Esophagus muscularis mucosa (tissue), 4 donors: ENCODE measurements at places on chromosomes 7 and 10. TPM values are rescaled to one million over a fixed set of nuclear protein-coding genes. Genes with fewer than 3 reads are reported as not detected.

FKBP9 gene
- total RNA-seq = 121 TPM

GARIN1A gene
- 1.6 TPM for total RNA-seq

PRR15 gene
- total RNA-seq = 0.65 TPM

RHOBTB1 gene
- 19.5 TPM for total RNA-seq

MMRN2 gene
- total RNA-seq = 85.9 TPM

FAM25C gene
- not detected for total RNA-seq

CDK1 gene
- 0.83 TPM for total RNA-seq

GPNMB gene
- 94.9 TPM for total RNA-seq

RAB11FIP2 gene
- total RNA-seq = 46.5 TPM
